Immature natural killer cell (primary cell): ENCODE measurements at places on chromosomes 16 and 17.
A peak's percentile ranks its signal among the peaks of the same experiment; 100 is the strongest.

DNA sequence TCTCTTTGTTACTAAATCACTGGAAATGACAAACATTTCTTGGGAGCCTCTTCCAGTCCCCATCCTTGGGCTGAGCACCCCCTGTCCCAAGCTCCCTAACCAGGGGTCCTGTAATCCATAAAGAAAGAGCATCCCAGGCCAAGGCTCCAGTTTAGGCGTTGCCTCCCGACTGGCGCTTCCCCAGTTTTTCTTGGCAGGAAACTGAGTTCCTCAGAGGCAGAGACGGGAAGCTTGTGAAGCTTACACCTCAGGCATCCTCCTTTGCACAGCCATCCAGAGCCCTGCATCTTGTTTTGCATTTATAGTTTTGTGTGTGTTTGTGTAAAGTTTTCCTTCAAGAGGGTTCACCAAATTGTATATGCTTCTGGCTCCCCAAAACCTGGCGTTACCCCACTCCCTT is 7.1 kb downstream of the COPZ2 start:
- no peak for DNase-seq

DNA sequence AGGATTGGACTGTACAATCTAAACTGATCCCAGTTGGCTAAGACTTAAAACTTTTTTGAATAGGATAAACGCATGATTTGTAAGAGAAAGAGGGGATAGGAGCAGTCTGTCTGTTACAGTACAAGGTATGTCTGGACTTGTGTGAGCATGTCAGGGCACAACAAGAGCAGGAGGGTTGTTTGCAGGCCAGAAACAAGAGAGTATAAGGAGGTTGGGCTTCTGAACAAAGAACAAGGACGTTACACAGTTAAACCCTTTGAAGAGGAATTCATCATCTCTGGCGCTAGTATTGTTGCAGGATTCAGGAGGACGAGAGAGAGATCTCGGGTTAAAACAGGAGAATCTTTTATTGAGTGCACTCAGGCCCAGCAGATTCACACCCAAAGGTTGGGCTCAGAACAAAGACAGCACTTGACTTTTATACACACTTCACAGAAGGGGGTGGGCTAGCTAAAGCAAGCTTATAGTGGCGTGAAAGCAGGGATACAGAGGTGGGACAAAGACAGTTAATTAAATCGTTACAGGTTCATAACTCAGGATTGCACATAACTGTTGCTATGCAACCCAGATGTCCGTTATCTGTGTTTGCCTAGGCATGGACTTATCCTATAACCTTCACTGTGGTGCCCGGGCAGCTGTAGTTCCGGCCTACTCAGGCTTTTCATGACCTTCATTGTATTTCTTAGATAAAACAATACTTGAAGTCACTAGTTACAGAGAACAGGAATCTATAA is 34.3 kb downstream of the SEC14L1 start:
- no peak for DNase-seq

- DNase-seq = peak; percentile 31
These were observed 2.4 kb upstream of the FOXL1 start for GRCh38 chr16:86575754-86576557.

DNA sequence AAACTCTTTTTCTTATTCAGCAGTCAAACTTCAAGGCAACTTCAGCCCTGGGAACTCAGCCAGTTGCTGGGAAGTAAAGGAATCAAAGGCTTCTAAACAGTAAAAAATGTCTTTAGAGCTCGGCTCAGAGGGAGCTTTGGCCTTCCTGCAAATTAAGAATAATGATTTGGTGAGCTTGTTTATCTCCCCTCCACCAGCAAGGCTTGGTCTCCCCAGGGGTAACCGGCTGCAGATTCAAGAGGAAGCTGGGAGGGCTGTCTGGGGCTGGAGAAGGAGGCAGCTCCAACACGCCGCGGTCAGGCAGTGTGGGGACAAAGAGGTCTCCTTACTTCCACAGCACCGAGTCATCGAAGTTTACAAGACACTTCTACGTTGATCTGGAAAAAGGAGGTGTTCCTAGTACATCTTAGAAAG is 17.7 kb upstream of the DOC2B start:
- DNase-seq = no peak

DNA sequence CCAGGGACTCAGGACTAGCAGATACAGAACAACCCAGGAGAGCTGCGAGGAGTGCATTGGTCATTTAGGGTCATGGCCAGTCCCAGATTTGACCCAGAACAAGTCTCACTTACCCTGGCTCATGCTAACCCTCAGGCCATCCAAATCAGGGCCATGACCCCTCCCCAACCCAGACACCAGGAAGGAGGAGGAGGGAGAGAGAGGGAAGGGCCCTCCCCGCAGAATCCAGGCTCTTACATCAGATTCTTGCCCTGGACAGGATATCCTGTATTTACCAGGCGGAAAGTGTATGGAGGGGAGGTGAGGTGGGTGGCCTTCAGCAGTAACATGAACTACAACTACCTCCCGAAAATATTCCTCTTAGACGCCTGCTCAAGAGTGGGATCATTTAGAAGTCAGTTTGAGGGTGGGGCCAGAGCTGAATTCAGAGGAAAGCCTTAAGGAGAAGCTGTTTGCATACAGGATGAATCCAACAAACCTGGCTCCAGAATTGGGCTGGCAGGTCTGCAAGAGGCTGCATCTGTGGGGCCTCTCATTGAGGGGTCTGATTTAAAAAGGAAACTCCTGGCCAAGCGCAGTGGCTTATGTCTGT is 2.1 kb downstream of the VAT1 start:
- no peak for DNase-seq

DNA sequence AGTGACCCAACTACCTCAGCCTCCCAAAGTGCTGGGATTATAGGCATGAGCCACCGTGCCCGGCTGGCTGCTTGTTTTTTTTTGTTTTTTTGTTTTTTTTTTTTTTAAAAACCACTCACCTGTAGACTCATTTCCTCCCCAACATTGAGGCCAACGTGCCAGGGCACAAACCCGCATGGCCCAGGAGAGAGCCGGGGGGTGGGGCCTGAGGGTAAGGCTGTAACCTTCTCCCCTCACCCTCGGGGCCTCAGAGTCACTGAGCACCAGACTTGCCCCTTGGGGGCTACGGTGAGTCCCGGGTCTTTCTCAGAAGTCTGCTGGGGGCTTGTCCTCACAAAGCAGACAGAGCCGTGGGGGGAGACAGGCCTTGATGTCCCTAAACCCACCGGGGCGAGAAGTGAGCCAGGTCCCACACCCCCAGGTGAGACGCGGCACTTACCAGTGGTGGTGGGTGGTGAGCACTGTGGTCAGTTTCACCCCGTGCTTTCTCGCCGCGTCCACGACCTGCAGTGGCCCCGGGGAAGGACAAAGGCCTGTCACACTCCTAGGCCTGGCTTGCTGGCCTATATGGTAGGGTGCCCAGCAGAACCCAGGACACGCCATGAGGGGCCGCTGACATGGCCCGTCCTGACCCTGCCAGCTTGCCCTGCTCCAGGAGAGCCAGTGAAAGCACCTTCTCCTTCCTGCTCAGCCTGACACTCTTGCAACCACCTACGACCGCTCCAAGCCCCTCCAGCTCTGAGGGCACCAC is 4.6 kb downstream of the HAGH start:
- DNase-seq = no peak

- DNase-seq = no peak
These were observed 26.1 kb downstream of the HDAC5 start for GRCh38 chr17:44097110-44097958.

GRCh38 chr16:84165746-84166145 is 20.6 kb downstream of the DNAAF1 start:
- no peak for DNase-seq
